ENCODE measurements at places on chromosomes 7 and 10.

- no peak for DNase-seq
Measured at GRCh38 chr7:148588670-148589131, 1.9 kb upstream of the C7orf33 start.

DNA sequence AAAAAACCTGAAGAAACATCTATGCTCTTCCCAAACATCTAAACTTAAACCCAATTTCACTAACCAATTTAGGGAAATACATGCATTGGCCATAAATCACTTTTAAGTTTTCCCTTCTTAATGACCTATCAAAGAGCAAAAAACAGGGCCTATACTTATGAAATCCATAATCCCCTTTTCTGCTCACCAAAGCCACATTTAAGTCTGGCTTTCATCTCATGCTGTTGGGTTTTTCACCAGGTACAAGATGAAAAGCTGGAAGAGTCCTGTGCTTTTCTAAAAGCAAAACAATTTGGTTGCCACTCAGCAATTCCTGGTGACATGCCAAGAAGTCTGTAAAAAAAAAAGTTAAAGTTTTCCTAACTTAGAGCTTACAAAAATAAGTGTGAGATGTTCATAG is 92.6 kb downstream of the HPSE2 start:
- DNase-seq: no peak

- peak; percentile 38 for DNase-seq
Measured at GRCh38 chr7:137772316-137772715, 74.5 kb downstream of the DGKI start.

DNA sequence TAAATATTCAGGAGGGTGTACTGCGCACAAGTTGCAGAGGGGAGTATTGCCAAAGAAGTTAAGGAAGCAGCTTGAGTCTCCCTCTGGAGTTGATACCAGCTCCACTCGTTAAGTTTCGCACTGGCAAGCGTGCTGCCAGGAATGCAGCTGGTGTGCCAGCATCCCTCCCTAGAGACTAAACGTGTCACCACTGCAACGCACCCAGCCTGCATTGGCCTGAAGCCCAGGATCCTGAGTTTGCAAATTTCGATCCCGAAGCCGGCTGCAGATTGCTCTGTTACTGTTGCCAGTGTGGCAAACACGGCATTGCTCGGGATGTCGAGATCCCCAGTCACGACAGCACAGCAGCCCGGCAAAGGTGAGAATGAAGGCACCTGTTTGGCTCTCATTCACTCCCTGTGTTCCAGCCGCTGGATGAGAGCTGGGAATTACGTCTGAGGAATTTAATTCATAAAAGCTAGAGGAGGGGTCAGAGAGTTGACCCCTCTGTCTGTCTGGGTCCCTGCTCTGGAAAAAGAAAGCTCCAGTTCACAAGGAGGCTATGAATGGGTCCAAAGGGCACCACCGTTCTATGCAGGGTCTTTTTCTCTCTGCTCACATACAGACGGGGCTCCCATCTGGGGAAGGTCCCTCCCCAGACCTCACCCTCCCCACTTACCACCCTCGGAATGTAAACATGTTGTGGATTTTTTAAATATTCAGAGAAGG is 61.0 kb downstream of the NRP1 start:
- DNase-seq: peak; percentile 84

DNA sequence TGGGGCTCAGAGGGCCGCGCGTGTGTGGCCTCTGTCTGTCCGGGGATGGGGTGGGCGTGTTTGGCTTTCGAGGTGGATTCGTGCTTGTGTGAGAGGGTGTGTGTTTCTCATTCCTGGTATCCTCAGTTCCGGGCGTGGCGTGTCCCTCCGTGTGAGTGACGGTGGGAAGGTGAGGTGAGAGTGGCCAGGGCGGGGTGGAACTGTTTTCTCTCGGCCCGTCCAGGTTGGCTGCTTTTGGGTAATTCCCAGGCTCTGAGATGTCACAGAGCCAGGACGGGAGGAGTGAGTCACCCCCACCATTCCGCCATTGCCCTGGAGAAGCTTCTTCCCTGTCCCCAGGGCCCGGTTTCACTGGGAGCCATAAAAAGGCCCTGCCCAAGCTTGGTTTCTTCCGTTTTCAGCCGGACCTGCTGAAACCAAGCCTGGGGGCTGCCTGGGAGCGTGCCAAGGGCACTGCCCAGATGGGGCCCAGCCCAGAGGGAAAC is 21.3 kb upstream of the CLDN4 start:
- no peak for DNase-seq

GRCh38 chr7:92415225-92415624 is 32.1 kb upstream of the GATAD1 start:
- DNase-seq: no peak

GRCh38 chr10:11530806-11531205 is 80.6 kb downstream of the USP6NL start:
- no peak for DNase-seq

Data from ELR (cell line).